ENCODE measurements at places on chromosomes 13 and 19.

DNA sequence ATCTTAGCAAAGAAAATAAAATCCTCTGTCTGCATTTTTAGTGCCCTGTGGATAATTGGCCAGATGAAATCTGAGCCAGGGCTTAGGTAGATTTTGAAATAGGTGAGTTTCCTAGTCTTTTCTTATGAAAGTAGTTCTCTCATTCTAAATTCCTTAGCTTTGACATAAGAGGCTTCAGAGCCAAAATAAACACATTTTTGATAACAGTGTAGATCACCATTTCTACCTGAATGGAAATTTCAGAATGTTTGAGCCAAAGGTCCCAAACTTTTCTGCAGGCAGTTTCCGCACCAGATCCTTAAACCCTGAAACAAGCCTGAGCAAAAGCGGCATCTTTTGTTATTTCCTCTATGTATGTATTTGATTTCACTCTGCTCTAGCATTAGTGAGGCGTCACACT lies 551.2 kb downstream of the EFNB2 start:
- DNase-seq = no peak

DNA sequence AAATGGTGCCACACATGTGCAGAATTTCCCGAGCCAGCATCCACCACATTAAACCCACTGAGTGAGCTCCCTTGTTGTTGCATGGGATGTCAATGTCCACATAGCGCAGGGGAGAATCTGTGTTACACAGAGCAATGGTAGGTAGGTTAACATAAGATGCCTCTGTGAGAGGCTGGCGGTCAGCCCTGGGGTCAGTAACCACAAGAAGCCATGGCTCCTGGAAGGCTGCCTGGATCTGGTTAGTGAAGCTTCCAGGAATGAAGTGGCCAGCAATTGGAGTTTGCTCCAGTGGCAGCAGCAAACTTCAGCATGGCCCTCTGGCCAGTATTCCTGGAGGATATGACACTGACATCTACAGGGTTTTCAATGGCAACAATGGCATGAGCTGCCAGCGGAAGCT lies 37.0 kb upstream of the PCDH9 start:
- no peak for DNase-seq

GRCh38 chr19:17772172-17772571 lies 20.9 kb downstream of the FCHO1 start:
- DNase-seq = no peak

DNA sequence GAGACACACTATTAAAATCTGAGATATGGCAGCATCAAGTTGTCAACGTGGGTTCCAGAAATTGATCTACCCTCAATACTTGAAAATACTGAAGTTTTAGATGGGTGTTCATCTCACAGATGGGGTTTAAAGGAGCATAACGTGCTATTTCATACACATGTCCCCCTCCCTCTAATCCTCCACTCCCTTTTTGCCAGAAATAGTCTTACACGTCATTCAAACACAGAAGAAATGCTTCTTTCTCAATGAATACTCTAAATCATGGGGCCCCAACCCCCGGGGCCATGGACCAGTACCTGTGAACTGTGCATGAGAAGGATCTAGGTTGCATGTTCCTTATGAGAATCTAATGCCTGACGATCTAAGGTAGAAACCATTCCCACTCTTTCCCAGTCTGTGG lies 19.6 kb downstream of the KLF12 start:
- no peak for DNase-seq

DNA sequence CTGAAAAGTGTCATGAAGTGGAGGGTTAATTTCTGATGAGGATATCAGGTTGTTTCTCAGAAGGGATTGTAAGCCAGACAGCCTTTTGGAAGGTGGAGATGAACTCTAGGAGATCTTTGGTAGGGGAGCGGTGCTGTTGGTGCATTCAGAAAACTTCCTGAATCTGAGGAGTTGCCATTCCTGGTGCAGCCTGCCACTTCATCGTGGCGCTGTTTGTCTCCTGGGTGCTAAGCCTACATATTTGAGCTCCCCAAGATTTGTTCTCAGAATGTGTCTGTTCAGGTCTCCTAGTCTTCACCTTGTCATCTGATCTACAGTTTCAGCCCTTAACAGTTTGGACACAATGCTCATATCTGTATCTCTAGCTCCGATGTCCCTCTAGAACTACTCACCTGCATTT lies 285.6 kb downstream of the MTUS2 start:
- DNase-seq = no peak

GRCh38 chr13:37395544-37395943 lies 203.0 kb downstream of the POSTN start:
- DNase-seq = no peak

GRCh38 chr13:43963726-43964125 lies 84.0 kb downstream of the LACC1 start:
- DNase-seq = no peak
